Activated B cell treated with CpG ODN at 0.5 μM for 24 hours (primary cell): ENCODE measurements at places on chromosomes 12 and 14.
A peak's percentile ranks its signal among the peaks of the same experiment; 100 is the strongest.

- no peak for DNase-seq
These were observed 8.4 kb upstream of the APOLD1 start for GRCh38 chr12:12777092-12777491.

- no peak for DNase-seq
These were observed 101.9 kb downstream of the DACT1 start for GRCh38 chr14:58739674-58740073.

DNA sequence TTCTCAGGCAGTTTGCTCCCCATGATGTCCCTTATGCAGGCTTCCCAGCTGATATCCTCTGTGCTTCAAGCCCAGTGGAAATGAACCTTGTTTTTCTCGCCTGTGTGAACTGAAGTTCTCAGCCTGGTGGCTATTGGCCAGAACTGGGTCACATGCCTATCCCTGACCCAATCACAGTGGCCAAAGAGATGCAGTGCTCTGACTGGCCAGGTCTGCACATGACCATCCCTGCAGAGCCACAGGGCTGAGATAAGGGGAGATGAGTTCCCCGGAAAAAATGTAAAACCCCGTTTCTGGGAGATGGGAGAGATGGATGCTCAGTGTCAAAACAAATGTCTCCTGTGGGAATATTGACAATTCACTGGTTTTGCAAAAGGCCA is 34.7 kb upstream of the FZD10 start:
- no peak for DNase-seq

DNA sequence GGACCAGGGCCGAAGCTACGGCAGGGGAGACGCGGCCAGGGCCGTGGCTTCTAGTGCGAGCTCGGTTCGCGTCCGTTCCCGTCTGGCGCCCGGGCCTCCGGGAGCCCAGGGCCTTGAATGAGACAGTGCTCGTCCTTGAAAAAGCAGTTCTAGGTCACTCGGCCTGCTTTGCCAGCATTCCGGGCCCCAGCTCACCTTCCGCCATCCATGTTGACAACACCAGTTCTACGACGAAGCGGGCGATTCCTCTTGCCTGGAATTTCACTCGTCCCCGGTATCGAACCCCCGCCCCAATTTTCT is 4.5 kb downstream of the OR10AD1 start:
- DNase-seq, result no peak

DNA sequence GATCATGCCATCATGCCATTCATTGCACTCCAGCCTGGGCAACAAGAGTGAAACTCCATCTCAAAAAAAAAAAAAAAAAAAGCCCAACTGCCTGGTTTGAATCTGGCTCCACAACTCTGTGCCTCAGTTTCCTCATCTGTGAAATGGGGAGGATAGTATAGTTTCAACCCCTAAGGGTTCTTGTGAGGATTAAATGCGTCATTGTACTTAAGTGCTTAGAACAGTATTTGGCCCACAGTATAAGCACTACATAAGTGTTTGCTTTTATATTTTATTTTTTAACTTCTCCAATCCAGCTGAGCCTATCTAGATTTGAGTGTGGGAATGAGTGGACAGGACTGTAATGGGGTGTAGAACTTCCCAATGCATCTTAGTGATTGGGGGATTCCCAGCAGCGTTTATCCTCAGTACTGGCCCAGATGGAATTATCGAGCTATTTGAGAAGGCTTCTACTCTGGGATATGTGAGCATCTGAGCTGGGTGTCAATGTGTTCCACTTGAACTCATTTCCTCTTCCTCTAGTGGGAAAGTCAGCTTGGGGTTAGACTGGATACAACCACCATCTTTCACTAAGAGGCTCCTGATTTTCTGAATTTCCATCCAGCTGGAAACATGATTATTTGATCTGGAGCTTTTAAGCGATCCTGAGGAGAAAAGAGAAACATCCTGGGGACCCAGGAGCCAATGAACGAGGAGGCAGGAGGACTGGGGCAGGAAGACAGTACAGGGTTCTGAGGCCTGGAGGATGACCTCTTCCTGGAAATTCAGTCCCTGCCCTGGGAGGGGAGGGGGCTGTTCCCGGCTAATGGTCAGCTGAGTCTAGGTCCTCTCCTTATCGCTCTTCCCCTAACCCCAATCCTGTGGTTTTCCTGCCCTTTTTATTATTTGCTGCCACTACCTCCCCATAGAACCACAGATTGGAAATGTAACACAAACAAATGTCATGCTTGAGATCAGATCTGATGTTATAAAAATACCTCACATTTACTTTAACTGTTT is 9.3 kb upstream of the ESPL1 start:
- DNase-seq, result no peak

- no peak for DNase-seq
These were observed 14.1 kb upstream of the GALNT9 start for GRCh38 chr12:132343294-132344004.

- no peak for DNase-seq
These were observed 4.2 kb downstream of the DENND5B start for GRCh38 chr12:31586728-31587127.

GRCh38 chr14:64728856-64729255 is 24.6 kb downstream of the PLEKHG3 start:
- no peak for DNase-seq

GRCh38 chr14:61281948-61282275 is 774 bp upstream of the TMEM30B start:
- DNase-seq, result no peak

- no peak for DNase-seq
These were observed 1.9 kb downstream of the PCNX4 start for GRCh38 chr14:60093606-60094005.

DNA sequence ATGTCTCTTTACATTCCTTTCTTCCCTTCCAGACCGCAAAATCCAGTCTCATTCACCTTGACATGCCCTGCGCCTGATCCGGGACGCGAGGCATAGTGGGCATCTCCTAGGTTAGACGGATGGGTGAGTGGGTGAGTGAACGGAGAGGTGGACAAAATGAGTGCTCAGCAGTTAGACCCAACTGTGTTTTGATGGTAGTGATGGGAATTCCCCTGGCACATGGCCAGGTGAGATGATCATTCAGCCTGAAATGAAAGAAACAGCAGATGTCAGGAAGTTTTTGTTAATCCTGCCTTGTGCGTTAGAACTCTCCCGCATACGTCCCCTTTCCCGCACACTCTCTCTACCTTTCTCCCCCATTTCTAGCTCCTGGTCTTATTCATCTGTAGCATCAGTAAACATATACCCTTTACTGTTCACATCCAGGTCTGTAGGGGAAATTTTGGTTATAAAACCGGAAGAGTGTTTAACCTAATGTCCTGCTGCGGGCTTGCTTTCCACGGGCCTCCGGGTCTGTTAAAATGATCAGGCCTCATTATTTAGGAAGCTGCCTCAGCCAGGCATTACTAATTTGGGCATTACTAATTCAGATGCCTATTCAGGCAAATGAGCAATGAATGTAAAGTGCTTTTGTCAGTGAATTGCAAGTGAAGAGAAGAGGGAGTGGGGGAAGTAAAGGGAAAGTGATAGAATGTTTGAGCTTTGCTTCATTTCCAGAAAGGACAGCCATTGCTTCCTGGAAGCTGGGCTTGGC is 172.8 kb downstream of the ETV6 start:
- peak; percentile 48 for DNase-seq

GRCh38 chr12:95998611-95999286 is 2.6 kb upstream of the HAL start:
- no peak for DNase-seq

DNA sequence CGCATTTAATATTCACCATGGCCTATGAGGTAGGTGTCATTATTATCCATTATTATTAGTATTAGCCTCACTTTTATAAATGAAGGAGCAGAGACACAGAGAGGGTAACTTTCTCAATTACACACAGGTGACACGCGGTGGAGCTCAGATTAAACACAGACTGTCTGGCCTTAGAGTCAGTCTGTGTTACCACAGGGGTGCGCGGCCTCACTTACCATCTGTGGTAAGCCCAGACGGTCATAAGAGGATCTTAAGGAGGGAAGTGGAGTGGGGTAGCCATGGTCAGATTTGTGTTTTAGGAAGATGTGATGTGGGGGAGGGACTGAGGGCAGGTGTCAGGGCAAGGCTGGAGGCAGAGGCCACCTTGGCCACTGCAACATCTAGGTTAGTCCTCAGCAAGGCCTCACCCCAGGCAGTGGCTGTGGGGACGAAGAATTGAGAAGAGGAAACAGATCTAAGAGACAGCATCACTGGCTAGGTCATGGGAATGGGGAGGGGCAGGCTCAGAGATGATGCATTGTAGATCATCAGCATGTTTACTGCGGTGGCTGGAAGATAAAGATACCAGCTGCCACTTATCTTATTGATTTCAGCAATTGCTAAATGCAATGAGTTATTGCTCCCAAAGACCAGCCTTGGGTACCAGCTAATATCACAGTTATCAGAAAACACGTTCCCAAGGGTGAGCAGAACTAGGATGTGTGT is 67.1 kb downstream of the SERPINA3 start:
- no peak for DNase-seq

DNA sequence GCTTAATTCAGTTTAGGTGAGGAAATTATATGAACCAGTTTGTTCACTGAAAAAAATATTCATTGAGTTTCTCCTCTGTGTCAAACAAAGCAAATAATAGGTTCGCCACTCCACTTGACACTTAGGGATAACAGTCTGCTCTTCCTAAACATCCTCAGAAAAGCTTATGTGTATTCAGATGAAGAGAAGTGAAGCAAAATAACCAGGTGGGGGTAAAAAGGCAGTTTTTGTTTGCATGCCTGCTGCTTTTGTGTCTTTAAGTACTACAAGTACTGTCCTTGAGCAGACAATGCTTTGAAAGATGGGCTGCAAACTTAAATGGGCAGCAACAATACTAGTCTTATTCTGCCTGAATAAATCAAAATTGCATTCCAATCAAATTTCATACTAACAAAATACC is 910.7 kb upstream of the MDGA2 start:
- no peak for DNase-seq

- no peak for DNase-seq
These were observed 47.4 kb downstream of the NIN start for GRCh38 chr14:50783563-50783962.
